ENCODE measurements at places on chromosomes 16 and 17. TPM values are rescaled to one million over a fixed set of nuclear protein-coding genes. Genes with fewer than 3 reads are reported as not detected.

Gene TMEM220
- total RNA-seq: 0.77 TPM

Gene SMURF2
- total RNA-seq: 26.6 TPM

Gene CBFA2T3
- 4.4 TPM for total RNA-seq

Gene CNTNAP4
- total RNA-seq: not detected

DNA sequence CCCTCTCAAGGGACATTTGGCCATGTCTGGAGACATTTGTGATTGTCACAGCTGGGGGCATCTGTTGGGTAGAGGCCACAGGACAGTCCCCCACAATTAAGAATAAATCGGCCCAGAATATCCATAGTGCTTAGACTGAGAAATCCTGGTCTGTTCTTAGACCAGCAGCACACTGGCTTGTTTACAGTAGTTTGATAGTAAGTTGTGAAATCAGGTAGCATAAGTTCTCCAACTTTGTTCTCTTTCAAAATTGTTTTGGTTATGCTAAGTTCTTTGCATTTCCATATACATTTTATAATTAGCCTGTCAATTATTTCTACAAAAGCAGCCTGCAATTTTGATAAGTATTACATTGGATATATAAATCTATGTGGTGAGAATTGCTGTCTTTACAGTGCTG, 6.8 kb downstream of the MGRN1 start:
- peaks cover 3% of the 10 kb centered on the region for H3K36me3 ChIP-seq
- H3K4me1 ChIP-seq: peaks cover 11% of the 10 kb centered on the region
- DNase-seq: no peak
- no peak overlapping the region for H3K4me3 ChIP-seq
- no peaks in the 10 kb centered on the region for H3K27me3 ChIP-seq

- H3K4me3 ChIP-seq: no peak overlapping the region
- no peak for DNase-seq
- H3K36me3 ChIP-seq: peaks cover 10% of the 10 kb centered on the region
- peaks cover 7% of the 10 kb centered on the region for H3K4me1 ChIP-seq
- no peak overlapping the region for H3K27ac ChIP-seq
These were observed 256.9 kb downstream of the ENGASE start for GRCh38 chr17:79331492-79331891.

Gene SCARF1
- total RNA-seq: 1.6 TPM

DNA sequence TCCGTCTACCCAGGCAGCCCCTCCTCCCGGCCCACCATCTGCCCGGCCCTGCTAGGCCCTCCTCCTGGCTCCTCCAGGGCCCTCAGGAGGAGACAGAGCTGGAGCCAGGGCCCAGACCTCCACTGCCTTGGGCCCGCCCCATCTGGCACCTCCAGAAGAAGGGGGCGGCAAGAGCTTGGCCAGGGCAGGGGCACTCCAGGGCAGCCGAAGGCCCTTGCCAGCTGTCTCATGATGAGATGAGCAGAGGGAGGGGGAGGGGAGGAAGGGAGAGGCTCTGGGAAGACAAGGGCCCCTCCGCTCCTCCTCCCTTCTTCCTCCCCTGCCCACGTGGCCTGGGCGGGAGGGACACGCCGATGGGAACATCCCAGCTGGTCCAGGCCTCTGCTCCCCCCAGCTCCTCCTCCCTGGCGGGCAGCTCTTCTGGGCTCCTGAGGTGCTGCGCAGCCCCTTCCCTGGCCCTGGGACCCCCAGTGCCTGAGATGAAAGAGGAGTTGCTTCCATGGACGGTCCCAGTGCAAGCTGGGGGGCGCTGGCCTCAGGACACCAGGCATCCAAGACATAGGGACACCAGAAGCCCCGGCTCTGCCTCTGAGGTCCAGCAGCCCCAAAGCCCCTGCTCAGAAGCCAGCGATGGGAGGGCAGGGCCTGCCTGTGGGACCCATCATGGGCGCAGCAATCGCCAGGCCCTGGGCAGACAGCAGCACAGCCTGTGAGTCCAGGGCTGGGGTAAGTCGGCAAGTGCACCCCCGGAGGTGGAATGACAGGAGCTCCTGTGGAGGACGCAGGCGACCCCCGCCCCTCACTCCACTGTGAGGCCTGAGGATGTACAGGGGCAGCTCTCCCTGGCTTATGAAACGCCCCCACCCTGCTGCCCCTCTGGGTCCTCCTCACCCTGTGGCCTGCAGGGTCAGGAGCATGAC, 23.6 kb upstream of the ENPP7 start:
- H3K4me3 ChIP-seq: no peak overlapping the region
- peaks cover 3% of the 10 kb centered on the region for H3K4me1 ChIP-seq
- peaks cover 28% of the 10 kb centered on the region for H3K27me3 ChIP-seq
- H3K36me3 ChIP-seq: no peaks in the 10 kb centered on the region
- H3K27ac ChIP-seq: no peak overlapping the region

Gene FBXO39
- 0.44 TPM for total RNA-seq

Gene CORO6
- 1.7 TPM for total RNA-seq

Gene RNF40
- 64.5 TPM for total RNA-seq

- DNase-seq: no peak
- no peak overlapping the region for H3K27ac ChIP-seq
- H3K4me3 ChIP-seq: no peak overlapping the region
- H3K36me3 ChIP-seq: no peaks in the 10 kb centered on the region
- H3K27me3 ChIP-seq: no peaks in the 10 kb centered on the region
These were observed 2.2 kb downstream of the SEPTIN12 start for GRCh38 chr16:4785758-4786433.

DNA sequence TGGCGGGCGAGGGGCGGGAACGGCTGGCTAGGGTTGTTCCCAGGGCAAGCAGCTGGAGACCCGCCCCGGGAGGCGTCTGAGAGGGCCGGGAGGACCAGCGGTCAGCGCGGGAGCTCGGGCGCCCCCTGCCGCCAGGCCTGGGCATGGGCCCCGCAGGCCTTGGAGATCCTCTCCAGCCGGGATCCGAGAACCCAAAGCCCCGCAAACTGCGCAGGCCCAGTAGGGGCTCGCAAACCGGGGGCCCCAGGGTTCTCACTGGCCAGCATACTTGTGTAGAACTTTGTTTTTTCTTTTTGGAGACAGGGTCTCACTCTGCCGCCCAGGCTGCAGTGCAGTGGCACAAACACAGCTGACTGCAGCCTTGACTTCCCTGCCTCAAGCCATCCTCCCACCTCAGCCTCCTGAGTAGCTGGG, 20.8 kb upstream of the ZNF423 start:
- no peak overlapping the region for H3K27ac ChIP-seq
- peaks cover 4% of the 10 kb centered on the region for H3K4me1 ChIP-seq
- no peak overlapping the region for H3K4me3 ChIP-seq
- no peak for DNase-seq

DNA sequence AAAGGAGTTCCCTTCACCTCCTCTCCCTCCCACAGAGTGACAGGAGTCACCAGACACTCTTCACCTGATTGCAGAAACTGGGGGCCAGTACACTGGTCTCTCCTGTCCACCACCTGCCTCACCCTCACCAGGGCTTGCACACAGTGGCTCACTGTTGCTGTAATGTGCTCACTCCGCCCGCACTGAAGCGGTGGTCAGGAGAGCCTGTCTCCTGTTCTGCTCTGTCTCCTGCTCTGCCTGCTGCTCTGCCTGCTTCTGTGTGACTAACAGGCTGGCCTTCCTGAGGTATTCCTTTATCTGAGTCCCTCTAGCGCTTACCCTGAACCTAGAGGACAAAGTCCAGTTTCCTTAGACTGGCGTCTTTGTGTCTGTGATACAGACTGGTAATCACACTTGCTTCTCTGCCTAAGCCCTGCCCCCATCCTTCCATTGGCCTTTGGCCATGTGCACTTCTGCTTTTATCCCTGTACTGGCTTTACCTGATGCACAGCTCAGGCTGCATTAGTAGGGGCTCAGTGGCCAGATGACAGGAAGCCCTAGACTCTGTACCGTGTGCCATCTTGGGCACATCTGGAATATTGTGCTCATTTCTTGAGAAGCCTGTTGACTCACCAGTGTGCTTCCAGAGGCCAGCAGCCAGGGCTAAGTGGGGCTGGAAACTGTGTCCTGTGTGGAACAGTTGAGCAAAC, 13.3 kb downstream of the PROCA1 start:
- H3K27me3 ChIP-seq: no peaks in the 10 kb centered on the region
- H3K4me1 ChIP-seq: peaks cover 4% of the 10 kb centered on the region
- no peak overlapping the region for H3K4me3 ChIP-seq
- no peak for DNase-seq

- no peak for DNase-seq
- H3K4me3 ChIP-seq: peak overlapping the region; percentile 28
- H3K4me1 ChIP-seq: peaks cover 24% of the 10 kb centered on the region
These were observed 40.4 kb downstream of the LAT start for GRCh38 chr16:29025218-29025617.

GRCh38 chr16:49856672-49857330, 889 bp upstream of the ZNF423 start:
- peaks cover 39% of the 10 kb centered on the region for H3K27me3 ChIP-seq
- peak overlapping the region; percentile 90 for H3K4me3 ChIP-seq

Gene LDHD
- total RNA-seq: 0.62 TPM

Gene SECTM1
- 6.0 TPM for total RNA-seq

Gene ZNF423
- not detected for total RNA-seq

GRCh38 chr17:38703742-38704605, 1.1 kb upstream of the MLLT6 start:
- H3K27me3 ChIP-seq: no peaks in the 10 kb centered on the region
- peak overlapping the region; percentile 97 for H3K4me3 ChIP-seq

DNA sequence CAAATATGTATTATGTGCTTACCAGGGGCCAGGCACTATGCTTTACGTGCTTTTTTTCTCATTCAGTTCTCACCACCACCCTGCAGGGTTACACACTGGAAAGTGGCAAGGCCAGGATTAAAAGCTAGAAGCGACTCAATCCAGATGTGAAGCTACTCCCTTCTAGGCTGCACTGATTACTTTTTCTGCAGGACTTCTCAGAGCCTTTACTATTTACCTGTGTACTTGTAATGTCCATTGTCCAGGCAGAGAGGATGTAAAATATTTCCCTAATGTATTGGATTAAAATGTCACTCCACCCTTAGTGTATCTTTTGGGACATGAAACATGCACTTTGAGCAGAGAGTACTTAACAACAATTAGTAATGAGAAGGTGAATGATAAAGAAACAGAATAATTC, 287.5 kb upstream of the EEF2KMT start:
- no peaks in the 10 kb centered on the region for H3K27me3 ChIP-seq
- H3K27ac ChIP-seq: no peak overlapping the region
- H3K4me3 ChIP-seq: no peak overlapping the region
- no peaks in the 10 kb centered on the region for H3K36me3 ChIP-seq

GRCh38 chr16:12976936-12977335, 75.5 kb downstream of the SHISA9 start:
- H3K27me3 ChIP-seq: no peaks in the 10 kb centered on the region
- no peak for DNase-seq
- H3K4me1 ChIP-seq: no peaks in the 10 kb centered on the region
- no peaks in the 10 kb centered on the region for H3K36me3 ChIP-seq
- H3K27ac ChIP-seq: no peak overlapping the region

Gene RNU2-1
- 5,780 TPM for total RNA-seq

Data from T-helper 17 cell (primary cell).